NCI-H146 (cell line): ENCODE measurements at places on chromosomes 7 and 10.

DNA sequence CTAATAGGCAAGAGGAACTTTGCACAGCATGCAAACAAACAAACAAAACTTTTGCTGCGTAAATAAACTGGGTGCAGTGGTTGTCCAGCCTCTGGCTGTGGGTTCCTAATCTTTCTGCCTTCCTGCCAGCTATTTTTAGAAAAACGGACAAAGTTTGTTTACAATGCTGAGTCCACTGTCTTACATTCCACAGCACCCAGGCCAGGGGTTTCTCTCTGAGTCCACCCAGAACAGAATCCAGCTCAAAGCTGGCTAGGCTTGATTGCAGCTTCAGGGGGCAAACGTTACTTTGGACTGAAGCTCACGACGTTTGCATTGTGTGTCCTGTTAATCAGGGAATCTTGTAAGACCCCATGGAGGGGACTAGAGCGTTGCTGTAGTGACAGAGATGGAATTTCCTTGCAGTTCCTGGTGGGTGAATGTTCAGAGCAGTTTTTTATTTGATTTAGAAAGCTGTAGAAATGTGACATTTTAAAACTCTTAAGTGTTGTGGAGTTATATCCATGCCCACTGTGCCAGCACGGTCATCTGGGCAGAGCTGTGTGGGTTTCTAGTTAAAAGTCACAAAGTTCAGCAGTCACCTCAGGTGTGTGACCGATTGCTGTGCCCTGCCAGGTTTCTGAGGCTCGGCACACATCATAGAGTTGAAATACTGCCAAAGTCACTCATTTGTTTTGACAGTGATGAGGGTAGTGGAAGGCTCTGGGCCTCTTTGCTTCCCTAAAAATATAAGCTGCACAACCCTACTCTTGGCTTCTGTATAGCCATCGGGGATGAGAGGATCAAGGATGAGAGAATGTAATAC is 247.0 kb downstream of the STK31 start:
- DNase-seq = no peak

DNA sequence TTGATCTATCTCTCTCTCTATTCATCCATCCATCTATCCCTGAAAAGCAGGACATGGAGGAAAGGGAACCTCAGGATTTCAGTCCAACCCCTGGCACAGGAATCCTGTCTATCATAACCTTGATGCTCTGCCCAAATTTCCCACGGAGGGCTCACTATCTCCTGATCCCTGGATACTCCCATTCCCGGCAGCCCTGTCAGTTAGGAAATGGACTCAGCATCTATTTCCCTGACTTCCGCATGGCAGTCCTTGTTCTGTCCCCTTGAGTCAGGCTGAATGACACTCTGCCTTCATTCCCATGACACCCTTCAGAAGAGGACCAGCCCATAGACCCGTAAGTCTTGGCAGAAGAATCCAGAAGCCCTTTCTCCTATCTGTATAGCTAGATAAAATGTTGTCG is 77.7 kb downstream of the VWA2 start:
- no peak for DNase-seq

- DNase-seq = no peak
Observed at GRCh38 chr10:43225787-43226153, 41.1 kb downstream of the RASGEF1A start.

DNA sequence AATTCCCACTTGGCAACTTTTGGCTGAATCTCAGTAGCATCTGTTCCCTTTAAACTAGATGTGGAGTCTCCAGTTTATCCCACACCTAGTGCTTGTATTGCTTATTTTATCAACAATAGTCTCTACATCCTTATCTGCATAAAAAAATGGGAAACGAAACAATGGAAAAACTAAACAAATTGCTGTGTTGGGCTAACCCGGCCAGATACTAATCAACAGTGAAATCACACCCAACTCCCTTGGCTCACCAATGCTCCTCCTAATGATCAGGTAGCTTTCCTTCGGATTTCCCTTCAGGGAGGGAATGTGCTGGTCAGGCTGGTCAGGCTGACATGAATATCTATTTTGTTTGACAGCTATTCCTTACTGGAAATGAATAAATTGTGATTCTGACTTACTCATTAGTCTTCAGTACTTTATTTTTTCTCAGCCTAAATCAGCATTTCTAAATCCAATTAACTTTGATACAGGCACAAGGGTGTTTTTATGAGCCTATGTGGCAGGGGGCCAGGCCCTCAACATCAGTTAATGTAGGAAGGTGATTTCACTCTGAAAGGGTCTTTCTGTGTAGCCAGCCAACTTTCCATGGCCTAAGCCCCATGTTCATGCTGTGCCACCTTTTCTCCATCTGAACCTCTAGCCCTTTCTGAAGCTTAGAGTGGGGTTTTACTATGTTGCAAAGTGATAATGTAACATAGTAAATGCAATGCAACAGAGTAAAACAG is 170.5 kb upstream of the NPSR1 start:
- no peak for DNase-seq

DNA sequence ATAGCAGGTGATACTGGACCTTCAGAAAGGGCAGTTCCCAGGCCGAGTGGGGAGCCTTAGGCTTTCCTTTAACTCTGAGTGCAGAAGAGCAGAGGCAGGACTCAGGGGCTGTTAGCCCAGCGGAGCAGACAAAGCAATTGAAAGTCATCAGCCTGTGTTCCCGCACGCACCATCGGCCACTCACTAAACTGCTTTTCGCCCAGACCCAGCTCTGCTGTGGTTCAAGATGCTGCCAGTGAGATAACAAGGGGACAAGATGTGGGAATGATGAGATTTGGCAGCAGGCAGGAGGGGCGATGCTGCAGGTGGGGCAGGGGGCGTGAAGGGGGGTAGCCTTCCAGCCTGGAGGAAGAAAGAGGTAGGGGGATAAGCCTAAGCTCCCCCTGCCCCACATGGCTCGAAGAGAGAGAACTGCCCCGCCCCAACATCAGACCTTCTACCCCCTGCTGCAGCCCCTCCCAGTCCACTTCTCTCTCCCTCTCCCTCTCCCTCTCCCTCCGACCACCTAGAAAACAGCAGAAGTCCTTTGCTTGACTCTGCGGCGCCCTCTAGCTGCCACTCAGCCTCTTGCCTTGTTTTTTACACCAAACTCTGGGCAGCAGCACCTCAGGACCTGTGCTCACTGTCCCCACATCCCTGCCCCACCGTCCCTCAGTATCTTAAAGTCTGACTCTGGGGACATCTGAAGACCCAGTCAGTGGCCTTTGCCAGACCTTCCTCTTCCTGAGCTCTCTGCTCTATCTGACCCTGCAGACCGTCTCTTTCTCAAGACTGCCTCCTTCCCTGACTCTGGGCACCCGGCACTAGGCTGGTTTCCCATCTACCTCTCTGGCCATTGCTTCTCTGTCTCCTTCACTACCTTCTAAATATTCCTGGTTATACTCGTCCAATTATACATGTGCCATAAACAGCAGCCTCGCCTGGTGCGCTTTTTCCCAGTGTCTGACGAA is 110.5 kb downstream of the C10orf105 start:
- peak; percentile 64 for DNase-seq

DNA sequence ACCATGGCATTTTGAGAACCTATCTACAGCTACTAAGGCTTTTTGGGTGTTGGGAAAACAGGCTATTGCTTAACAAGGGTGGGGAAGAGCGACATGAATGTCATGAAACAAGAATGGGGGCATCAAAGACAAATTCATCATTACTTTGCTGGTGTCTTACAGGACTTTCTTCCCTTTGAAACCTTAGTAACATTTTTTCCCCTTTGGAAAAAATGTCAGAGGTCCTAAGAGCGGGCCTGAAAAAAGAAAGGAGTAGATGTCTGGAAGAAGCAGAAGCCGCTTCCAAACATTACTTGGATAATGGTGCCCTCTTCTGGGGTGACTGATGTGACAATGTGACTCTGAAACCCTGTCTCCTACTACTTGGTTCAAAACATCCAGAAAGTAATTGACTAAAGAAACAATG is 3.8 kb upstream of the DDX50 start:
- DNase-seq = peak; percentile 58

GRCh38 chr7:99029466-99030435 is 114.2 kb downstream of the SMURF1 start:
- no peak for DNase-seq

DNA sequence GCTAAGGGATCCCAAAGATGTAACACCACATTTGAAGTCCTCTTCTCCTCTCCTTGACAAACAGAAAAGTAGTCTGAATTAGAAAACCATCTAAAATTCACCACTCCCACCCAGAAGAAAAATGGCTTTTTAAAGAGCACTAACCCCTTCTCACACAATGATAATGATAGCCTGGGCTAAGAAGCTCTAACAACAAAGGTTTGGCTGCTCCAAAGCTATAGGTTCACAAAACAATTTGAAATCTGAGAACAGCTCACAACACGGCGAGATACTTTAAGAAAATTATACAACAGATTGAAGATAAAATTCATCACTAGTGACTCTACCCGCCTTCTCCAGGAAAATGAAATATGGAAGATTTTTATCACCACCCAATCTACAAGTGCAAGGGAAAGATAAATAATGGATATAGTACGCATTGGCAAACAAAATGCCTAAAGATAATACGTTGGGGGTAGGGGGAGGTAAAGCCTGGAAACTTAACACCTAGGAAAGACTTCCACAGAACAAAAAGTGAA is 7.4 kb downstream of the ITGB1 start:
- DNase-seq = no peak

DNA sequence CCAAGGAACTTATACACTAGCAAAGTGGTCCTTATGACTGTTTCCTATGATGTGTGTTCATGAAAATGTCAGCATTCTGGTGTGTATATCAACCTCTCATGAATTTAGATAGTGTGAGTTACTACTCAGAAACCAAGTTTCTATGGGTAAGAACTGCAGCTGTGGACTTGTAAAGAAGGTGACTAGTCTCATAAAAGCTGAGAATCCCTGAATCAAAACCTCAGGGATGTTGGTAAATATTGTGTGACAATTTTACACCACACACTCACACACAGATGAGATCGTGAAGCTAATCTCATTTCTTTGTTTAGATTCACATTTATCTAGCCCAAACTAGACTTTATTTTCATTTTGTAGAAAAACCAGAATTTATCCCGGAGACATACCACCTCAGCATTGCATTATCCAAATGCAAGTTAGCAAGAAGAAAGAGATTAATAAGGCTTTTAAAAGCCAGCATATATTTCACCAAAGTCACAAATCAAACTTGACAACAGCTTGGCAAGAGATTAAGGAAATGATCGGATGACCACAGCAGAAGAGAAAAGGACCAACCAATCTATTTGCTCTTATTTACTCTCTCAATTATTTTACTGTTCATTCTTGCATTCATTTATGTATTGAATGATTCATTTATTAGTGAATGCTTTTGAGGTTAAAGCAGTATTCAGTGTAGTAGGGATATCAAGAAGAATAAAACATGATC is 92.9 kb downstream of the PLXDC2 start:
- DNase-seq = no peak

GRCh38 chr7:80900583-80901576 is 18.0 kb downstream of the SEMA3C start:
- no peak for DNase-seq

DNA sequence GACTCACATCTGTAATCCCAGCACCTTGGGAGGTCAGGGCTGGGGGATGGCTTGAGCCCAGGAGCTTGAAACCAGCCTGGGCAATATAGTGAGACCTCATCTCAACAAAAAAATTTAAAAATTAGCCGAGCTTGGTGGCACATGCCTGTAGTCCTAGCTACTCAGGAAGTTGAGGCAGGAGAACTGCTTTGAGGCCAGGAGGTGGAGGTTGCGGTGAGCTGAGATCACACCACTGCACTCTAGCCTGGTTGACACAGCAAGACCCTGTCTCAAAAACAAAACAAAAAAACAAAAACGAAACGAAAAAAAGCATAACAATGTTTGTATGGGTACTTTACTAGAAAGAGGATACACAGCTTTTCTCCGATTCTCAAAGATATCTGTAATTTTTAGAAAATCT is 31.8 kb downstream of the WNT16 start:
- DNase-seq = no peak

DNA sequence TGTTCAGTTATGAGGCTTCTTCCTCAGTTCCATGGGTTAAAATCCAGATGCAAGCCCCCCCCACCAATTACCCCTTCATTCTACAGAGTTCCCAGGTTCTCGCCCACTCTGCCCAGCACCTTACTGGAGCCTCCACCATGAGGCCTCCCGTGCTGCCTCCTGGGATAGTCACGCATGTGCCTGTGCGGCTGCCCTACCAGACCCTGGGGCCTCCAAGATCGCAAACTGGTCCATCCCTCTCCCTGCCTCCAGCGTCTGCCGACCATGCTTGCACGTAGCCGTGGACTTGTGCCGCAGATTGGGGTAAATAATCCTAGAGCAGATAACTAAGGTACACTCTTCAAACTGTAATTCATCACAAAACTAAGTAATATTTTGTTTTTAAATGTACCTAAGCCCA is 611.2 kb downstream of the PTPRN2 start:
- no peak for DNase-seq

DNA sequence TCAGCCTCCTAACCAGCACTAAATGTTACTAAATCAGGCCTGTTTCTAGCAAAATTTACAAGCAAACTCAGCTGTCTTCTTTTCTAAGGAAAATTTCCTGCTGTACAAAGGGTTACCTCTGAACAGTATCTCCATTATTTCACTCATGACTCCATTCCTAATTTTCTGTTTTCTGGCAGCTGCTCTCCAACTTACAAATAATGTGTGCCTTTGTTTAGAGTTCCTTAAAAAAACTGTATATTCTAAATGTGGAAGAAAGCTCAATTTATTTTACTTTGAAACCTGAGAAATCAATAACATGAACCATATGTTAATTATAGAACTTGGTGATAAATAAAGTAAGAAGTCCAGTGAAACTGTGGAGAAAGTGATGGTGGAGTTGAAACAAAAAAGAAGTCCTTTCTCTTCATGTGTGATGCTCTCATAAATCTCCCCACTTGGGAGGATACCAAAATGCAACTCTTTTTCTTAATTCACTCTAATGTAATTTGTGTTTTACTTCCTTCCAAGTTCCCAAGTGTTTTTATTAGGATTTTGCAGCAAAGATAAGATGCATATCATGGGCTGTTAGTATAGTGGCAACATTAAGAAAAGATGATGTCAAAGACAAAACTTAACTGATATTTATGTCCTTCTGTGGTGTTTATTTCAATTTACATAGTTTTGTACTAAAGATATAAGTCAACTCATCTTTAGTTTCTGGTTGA is 74.8 kb downstream of the CDK6 start:
- no peak for DNase-seq

DNA sequence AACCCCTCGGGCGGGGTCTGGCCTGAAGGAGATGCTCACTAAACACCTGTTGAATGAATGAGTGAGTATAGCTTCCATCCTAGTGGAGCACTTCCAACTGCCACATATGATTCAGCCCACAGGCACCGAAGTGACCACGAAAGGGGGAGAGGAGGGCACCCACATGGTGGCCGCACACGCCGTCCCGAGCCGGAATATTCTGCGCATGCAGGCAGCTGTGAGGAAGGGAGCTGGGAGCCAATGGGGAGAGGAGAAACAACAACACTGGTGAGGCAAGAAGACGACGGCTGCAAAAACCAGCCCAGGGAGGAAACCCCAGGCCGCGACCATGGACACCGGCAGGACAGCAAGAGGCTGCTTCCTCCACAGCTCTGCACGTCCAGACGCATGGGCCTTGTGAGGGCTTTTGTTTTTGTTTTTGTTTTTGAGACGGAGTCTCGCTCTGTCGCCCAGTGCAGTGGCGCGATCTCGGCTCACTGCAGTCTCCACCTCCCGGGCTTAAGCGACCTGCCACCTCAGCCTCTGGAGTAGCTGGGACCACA is 67.1 kb upstream of the DNAAF5 start:
- no peak for DNase-seq
